ENCODE measurements at places on chromosomes 12 and 14.

GRCh38 chr12:62647586-62647985 is 181.0 kb downstream of the MON2 start:
- DNase-seq: no peak

- no peak for DNase-seq
Observed at GRCh38 chr12:76777765-76778216, 13.9 kb downstream of the ZDHHC17 start.

GRCh38 chr14:44271637-44272036 is 235.4 kb downstream of the FSCB start:
- no peak for DNase-seq

GRCh38 chr12:110754101-110754793 is 11.6 kb upstream of the PPP1CC start:
- no peak for DNase-seq

- DNase-seq: no peak
Observed at GRCh38 chr12:76201316-76201715, 116.8 kb upstream of the NAP1L1 start.

DNA sequence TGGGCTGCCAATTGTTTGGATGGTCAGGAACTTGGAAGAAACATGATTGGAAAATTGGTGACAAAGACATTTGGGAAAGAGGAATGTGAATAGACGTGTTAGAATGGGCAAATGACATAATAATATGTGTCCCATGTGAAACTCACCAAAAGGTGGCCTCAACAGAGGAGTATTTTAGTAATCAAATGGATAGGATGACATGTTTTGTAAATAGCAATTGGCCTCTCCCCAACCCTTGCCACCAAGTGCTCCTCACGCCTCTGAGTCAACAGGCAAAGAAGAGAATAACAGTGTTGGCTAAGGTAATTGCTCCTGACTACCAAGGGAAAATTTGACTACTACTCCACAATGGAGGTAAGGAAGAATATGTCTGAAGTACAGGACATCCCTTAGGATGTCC is 81.4 kb downstream of the ATXN7L3B start:
- peak; percentile 54 for DNase-seq

GRCh38 chr12:119089380-119090013 is 89.2 kb upstream of the HSPB8 start:
- no peak for DNase-seq

All from NCI-H2029 treated with DMSO at 0.1 percent for 48 hours (cell line).